Transverse colon (tissue), 4 donors: ENCODE measurements at places on chromosomes 4 and X.
A peak's percentile ranks its signal among the peaks of the same experiment; 100 is the strongest.

- DNase-seq, result peak; percentile 58
Observed at GRCh38 chr4:8050555-8051206, 107.9 kb downstream of the ABLIM2 start.

DNA sequence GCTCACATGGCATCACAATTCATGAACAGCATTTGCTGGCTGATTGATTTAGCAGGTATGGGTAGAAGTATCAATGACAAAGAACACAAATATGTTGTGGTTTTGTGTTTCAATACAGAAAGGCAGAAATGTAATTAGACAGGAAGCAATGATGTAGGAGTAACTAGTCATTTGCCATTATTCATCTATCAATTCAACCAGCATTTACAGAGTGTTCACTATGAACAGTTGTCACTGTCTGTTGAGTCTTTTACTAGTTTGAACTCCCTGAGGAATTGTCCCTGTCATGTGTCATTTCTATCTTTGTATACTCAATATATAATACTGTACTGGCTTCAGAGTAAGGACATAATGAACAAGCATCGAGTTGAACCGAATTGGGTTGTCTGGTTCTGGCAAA lies 51.5 kb upstream of the ARHGAP24 start:
- no peak for DNase-seq

- no peak for DNase-seq
Observed at GRCh38 chr4:168691631-168692369, 194.9 kb downstream of the PALLD start.

GRCh38 chr4:161428180-161428965 lies 735.4 kb downstream of the FSTL5 start:
- DNase-seq, result no peak

DNA sequence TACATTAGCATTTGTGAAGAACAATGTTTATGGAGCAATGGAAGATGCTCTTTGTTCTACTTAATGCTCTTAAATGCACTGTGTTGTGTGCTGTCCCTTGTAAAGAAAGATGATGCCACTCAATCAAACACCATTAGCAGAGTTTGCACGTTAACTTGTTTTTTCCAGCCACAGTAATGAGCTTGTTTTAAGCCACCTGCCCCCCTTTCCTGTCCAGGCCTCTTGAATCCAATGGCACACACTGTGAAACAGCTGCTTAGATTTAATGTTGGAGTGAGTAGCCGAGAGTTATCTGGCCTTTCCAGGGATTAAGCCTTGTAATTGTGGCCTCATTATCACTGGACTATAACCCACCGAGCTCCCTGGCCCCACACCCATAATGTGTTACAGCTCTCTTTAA lies 86.0 kb downstream of the PAK3 start:
- DNase-seq, result no peak
